ENCODE measurements at places on chromosomes 3 and 15. TPM values are rescaled to one million over a fixed set of nuclear protein-coding genes. Genes with fewer than 3 reads are reported as not detected.

The ZPLD1 gene
- not detected for total RNA-seq

The GOLGA8G gene
- total RNA-seq, result not detected

The NOX5 gene
- total RNA-seq, result 0.26 TPM

The ATP10A gene
- total RNA-seq, result 0.31 TPM

The CHL1 gene
- not detected for total RNA-seq

The GOLGA6A gene
- 0.05 TPM for total RNA-seq

The CASR gene
- not detected for total RNA-seq

The CHRFAM7A gene
- 11.5 TPM for total RNA-seq

The TMEM212 gene
- not detected for total RNA-seq

The SLCO2A1 gene
- total RNA-seq, result 0.62 TPM

The EFHB gene
- total RNA-seq, result 0.46 TPM

The NR2E3 gene
- 0.98 TPM for total RNA-seq

The OXSR1 gene
- 33.2 TPM for total RNA-seq

The LOXL1 gene
- 18.6 TPM for total RNA-seq

The SCN11A gene
- total RNA-seq, result not detected

The DLEC1 gene
- not detected for total RNA-seq

The DUSP7 gene
- total RNA-seq, result 13.1 TPM

The SHC4 gene
- total RNA-seq, result 0.10 TPM

The ADCY5 gene
- total RNA-seq, result 1.4 TPM

The ALDH1A2 gene
- 0.98 TPM for total RNA-seq

The ZNF385D gene
- 13.0 TPM for total RNA-seq

The GOLGA6D gene
- not detected for total RNA-seq

The IL12A gene
- not detected for total RNA-seq

The RTP1 gene
- total RNA-seq, result not detected

The TIMP4 gene
- total RNA-seq, result not detected

The PROS1 gene
- 16.8 TPM for total RNA-seq

The SEMA7A gene
- 11.2 TPM for total RNA-seq

The PSTPIP1 gene
- 0.46 TPM for total RNA-seq

The TM4SF4 gene
- total RNA-seq, result 0.46 TPM

The DNAJA4 gene
- total RNA-seq, result 11.1 TPM

The P2RY12 gene
- total RNA-seq, result not detected

The RLBP1 gene
- not detected for total RNA-seq

The P2RY14 gene
- not detected for total RNA-seq

The SNX22 gene
- 2.3 TPM for total RNA-seq

The TOPBP1 gene
- 78.4 TPM for total RNA-seq

The GHRL gene
- not detected for total RNA-seq

The GOLGA8H gene
- total RNA-seq, result 1.5 TPM

The FBXW12 gene
- total RNA-seq, result not detected

The GNAT1 gene
- not detected for total RNA-seq

The BTLA gene
- total RNA-seq, result not detected

The TMEM87A gene
- 49.6 TPM for total RNA-seq

The LRRIQ4 gene
- not detected for total RNA-seq

The PLCH1 gene
- 0.03 TPM for total RNA-seq

The USP8 gene
- total RNA-seq, result 57.3 TPM

The WDR72 gene
- 0.03 TPM for total RNA-seq

The CPEB1 gene
- 19.5 TPM for total RNA-seq

The ALDH1A3 gene
- 143 TPM for total RNA-seq

The ILDR1 gene
- total RNA-seq, result not detected

The IP6K1 gene
- total RNA-seq, result 39.8 TPM

The POTEB gene
- not detected for total RNA-seq

The NOP10 gene
- total RNA-seq, result 306 TPM

The DAZL gene
- total RNA-seq, result not detected
